ENCODE measurements at places on chromosomes 3 and 15. TPM values are rescaled to one million over a fixed set of nuclear protein-coding genes. Genes with fewer than 3 reads are reported as not detected.
A peak's percentile ranks its signal among the peaks of the same experiment; 100 is the strongest.

MYRIP gene
- 1.2 TPM for total RNA-seq

DNA sequence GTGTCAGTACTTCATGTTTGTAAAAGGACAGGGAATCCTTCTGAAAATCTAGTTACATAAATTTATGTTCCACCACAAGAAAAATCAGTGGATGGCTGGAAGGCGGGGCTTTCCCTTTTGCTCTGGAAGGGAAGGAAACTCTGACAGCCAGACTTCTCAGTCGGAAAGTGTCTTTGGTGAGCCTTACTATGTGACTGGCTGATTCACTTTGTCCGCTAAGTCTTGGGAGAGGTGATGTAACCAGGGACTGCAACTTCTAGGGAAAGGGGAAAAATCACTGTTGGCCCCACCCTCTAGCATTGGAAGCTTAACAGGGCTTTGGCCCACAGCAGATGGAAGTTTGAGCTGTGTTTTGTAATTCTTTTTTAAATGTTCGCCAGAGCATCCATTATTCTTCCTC is 281.4 kb upstream of the CTDSPL start:
- DNase-seq, result peak; percentile 89

GRCh38 chr3:133487204-133487603 is 86.3 kb upstream of the CDV3 start:
- DNase-seq, result no peak

GRCh38 chr3:193372783-193373182 is 5.8 kb downstream of the ATP13A5 start:
- DNase-seq, result no peak

DNA sequence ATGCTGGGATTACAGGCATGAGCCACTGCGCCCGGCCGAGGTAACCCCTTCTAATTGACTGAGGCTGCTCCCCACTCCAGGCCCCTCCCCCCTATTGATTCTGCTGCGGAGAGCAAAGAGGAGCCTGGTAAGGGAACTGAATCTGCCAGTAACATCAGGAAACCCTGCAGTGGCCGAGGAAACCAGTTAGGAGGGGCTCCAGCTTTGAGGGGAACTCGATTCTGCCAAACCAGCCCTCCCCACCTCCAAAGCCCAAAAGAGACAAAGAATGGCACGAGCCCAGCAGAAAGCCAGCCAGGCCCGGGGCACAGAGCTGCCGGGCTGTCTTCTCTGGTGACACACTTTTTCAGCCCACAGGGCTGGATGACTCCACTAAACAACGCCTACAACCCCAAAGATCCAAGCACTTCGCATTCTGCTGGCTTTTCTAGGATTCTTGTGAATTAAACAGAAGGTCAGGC is 15.0 kb upstream of the ACAD9 start:
- DNase-seq, result peak; percentile 21

GRCh38 chr3:5001135-5001534 is 21.9 kb downstream of the BHLHE40 start:
- no peak for DNase-seq

DNA sequence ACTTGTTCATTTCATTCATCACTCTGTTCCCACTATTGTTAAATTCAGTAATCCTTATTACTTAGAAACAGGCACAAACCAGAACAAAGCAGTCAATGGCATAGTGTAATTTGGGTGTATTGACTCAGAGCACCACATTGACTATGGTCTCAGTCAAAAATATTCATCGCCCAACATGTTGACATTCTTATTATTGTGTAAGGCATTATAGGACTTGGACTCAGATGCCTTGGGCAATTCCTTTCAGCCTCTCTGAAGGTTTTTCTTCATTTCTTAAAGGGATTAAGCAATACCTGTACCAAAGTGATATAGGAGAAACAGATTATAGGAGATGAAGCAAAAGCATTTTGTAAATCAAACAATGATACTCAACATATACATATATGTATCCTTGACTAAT is 114.7 kb upstream of the BHLHE40 start:
- no peak for DNase-seq

- DNase-seq, result no peak
These were observed 221.8 kb downstream of the TPRG1 start for GRCh38 chr3:189393598-189393997.

Measured in umbilical cord (tissue), 2 donors.